ENCODE measurements at places on chromosomes 1 and 21. TPM values are rescaled to one million over a fixed set of nuclear protein-coding genes. Genes with fewer than 3 reads are reported as not detected.

DNA sequence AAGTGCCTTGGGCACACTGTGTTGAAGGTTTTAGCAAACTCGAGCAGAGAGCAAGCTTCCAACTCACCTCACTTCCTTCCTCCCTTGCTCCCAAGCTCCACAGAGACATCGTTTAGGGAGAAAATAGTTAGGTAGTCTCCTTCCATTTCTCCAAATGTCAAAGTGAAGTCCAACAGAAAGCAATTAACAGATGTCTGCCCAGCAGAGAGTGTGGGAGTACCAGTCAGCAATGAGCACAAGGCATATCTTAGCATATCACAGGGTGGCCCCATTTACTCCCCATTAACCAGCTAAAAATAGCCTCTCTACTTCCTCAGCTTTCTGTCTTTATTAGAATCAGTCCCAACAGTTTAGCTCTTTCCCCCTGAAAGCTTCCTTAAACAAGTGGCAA lies 334.2 kb upstream of the CAMK1G start:
- peak; percentile 59 for DNase-seq
- no peaks in the 10 kb centered on the region for H3K36me3 ChIP-seq
- H3K27ac ChIP-seq: no peak overlapping the region
- no peaks in the 10 kb centered on the region for H3K27me3 ChIP-seq
- H3K4me1 ChIP-seq: no peaks in the 10 kb centered on the region

DNA sequence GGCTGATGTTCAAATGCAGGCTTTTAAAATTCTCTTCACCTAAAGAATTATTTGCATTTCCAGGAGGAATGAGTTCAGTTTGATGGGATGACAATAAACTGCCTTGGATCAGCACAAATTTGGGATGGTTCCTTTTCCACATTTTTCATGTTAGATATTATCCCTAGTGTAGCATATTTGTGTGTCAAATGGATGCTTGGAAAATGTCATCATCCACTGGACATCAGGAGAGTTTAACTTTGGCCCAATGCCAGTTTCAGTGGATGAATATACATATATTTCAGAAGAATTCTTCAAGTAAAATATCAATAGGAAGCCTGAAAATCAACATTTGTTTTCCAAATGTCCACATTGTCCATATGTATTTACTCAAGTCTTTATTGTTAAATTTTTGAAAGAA lies 116.5 kb upstream of the COL24A1 start:
- H3K27ac ChIP-seq: no peak overlapping the region
- DNase-seq: no peak
- no peaks in the 10 kb centered on the region for H3K36me3 ChIP-seq

- no peaks in the 10 kb centered on the region for H3K27me3 ChIP-seq
- no peaks in the 10 kb centered on the region for H3K4me1 ChIP-seq
- no peak for DNase-seq
- H3K4me3 ChIP-seq: no peak overlapping the region
- H3K27ac ChIP-seq: no peak overlapping the region
Measured at GRCh38 chr1:36097693-36098585, 9.2 kb downstream of the ADPRS start.

DNA sequence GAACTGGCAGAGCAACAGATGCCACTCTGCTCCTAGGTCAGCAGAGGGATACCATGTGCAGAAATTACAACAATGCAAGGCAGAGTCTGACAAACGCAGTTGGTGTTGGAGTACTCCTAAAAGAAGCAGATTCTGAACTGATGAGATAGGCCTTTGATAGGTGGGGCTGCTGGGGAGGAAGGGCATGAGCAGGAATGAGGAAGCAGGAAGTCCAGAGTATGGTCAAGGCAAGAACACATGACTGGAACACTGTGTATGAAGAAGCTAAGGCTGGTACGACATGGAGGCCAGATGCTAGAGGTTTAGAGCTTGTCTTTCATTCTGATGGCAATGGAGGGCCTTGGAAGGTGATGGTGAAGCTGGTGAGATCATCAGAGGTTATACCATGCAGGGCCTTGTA lies 11.5 kb upstream of the THRAP3 start:
- no peak overlapping the region for H3K27ac ChIP-seq
- no peak for DNase-seq
- no peaks in the 10 kb centered on the region for H3K27me3 ChIP-seq
- no peaks in the 10 kb centered on the region for H3K4me1 ChIP-seq

DNA sequence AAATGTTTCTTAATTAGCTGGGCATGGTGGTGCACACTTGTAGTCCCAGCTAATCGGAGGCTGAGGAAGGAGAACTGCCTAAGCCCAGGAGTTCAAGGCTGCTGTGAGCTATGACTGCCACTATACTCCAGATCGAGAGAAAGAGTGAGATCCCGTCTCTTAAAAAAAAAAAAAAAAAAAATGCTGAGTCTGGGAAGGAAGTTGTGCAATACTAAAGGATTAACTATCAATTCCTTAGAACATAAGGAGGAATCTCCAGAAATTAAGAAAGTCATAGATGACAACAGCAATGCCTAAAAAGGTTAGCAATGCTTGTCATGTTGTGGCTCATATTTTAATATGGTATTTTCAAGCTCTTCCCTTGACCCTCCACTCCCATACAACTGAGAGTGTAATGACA lies 5.3 kb downstream of the LUZP1 start:
- no peaks in the 10 kb centered on the region for H3K4me1 ChIP-seq
- H3K4me3 ChIP-seq: no peak overlapping the region
- no peak for DNase-seq
- peaks cover 8% of the 10 kb centered on the region for H3K36me3 ChIP-seq

- peaks cover 17% of the 10 kb centered on the region for H3K4me1 ChIP-seq
- no peaks in the 10 kb centered on the region for H3K27me3 ChIP-seq
- peak overlapping the region; percentile 74 for H3K27ac ChIP-seq
- peaks cover 5% of the 10 kb centered on the region for H3K36me3 ChIP-seq
- peak; percentile 50 for DNase-seq
Measured at GRCh38 chr1:27589841-27590426, 14.0 kb downstream of the AHDC1 start.

- H3K4me3 ChIP-seq: no peak overlapping the region
- no peak for DNase-seq
- H3K27me3 ChIP-seq: no peaks in the 10 kb centered on the region
- H3K36me3 ChIP-seq: no peaks in the 10 kb centered on the region
Measured at GRCh38 chr21:29295066-29295650, 3.6 kb upstream of the BACH1 start.

- H3K36me3 ChIP-seq: no peaks in the 10 kb centered on the region
- H3K27ac ChIP-seq: no peak overlapping the region
- DNase-seq: no peak
- peaks cover 6% of the 10 kb centered on the region for H3K4me1 ChIP-seq
- H3K4me3 ChIP-seq: no peak overlapping the region
Measured at GRCh38 chr1:234621657-234622335, 11.8 kb upstream of the IRF2BP2 start.

GRCh38 chr1:219549215-219549614 lies 63.7 kb downstream of the ZC3H11B start:
- no peaks in the 10 kb centered on the region for H3K36me3 ChIP-seq
- H3K27ac ChIP-seq: no peak overlapping the region
- H3K4me3 ChIP-seq: no peak overlapping the region
- H3K27me3 ChIP-seq: peaks cover 16% of the 10 kb centered on the region
- H3K4me1 ChIP-seq: peaks cover 8% of the 10 kb centered on the region
- no peak for DNase-seq

GRCh38 chr1:53737648-53738204 lies 1.2 kb downstream of the GLIS1 start:
- H3K4me1 ChIP-seq: peaks cover 11% of the 10 kb centered on the region
- DNase-seq: peak; percentile 88
- peaks cover 48% of the 10 kb centered on the region for H3K27me3 ChIP-seq
- H3K36me3 ChIP-seq: no peaks in the 10 kb centered on the region

GRCh38 chr1:201285846-201286245 lies 2.5 kb downstream of the PKP1 start:
- H3K27me3 ChIP-seq: peaks cover 21% of the 10 kb centered on the region
- no peak overlapping the region for H3K27ac ChIP-seq
- no peak for DNase-seq
- H3K4me1 ChIP-seq: no peaks in the 10 kb centered on the region
- H3K4me3 ChIP-seq: no peak overlapping the region

DNA sequence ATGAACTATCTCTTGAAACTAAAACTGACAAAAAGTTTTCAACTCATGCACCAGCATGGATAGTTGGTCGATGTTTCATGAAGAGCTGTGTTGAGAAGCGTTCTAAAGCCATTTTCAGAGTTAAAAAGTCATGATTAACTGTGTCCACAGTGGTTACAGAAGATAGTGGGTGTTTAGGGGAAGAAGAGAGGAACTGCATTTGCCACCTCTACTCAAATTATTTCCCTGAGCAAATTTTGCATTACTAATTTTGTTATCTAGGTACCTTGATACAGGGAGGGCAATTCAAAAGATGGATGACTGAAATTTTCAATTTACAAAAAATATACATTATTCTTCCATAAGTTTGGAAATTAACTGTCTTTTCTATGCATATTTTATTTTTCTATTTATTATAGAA lies 15.5 kb downstream of the SAMSN1 start:
- H3K36me3 ChIP-seq: no peaks in the 10 kb centered on the region
- H3K27ac ChIP-seq: no peak overlapping the region
- no peak overlapping the region for H3K4me3 ChIP-seq

- H3K27ac ChIP-seq: no peak overlapping the region
- no peak overlapping the region for H3K4me3 ChIP-seq
- no peak for DNase-seq
- H3K4me1 ChIP-seq: no peaks in the 10 kb centered on the region
- H3K27me3 ChIP-seq: no peaks in the 10 kb centered on the region
- peaks cover 100% of the 10 kb centered on the region for H3K36me3 ChIP-seq
Measured at GRCh38 chr1:19165501-19165900, 44.6 kb downstream of the UBR4 start.

GRCh38 chr1:168613038-168613451 lies 36.6 kb downstream of the XCL1 start:
- H3K4me3 ChIP-seq: no peak overlapping the region
- H3K27me3 ChIP-seq: no peaks in the 10 kb centered on the region
- no peaks in the 10 kb centered on the region for H3K36me3 ChIP-seq
- no peaks in the 10 kb centered on the region for H3K4me1 ChIP-seq

DNA sequence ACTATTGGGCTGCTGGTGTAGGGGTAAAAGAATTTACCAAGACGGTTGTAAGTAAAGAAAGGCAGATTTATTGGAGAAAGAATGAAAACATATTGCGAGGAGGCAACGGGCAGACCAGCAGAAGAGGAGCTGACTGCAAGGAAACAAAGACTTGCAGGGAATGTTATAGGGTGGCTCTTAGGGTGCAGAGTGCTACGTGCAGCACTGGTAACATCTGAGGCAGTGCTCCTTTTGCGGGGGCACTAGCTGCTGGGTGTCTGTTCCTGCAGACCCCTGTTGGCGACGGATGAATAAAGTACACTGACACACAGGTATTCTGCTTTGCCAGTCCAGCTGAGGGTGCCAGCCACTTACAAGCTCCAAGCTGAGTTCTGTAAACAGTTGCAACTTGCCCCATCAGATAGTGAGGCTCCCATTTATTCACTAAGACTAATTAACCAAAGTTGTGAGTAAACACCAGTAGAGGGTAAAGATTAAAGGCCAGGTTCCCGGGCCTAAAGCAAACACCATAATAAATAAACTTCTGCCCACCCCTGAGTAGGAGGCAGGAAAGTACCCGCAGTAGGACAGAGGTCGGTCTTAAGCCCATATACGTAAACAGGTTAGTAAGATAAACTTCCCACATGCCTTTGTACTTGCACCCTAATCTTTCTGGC lies 140.2 kb upstream of the KCNK1 start:
- DNase-seq: peak; percentile 49
- H3K4me3 ChIP-seq: peak overlapping the region; percentile 62
- no peak overlapping the region for H3K27ac ChIP-seq
- H3K27me3 ChIP-seq: no peaks in the 10 kb centered on the region
- peaks cover 6% of the 10 kb centered on the region for H3K4me1 ChIP-seq

GRCh38 chr1:10860682-10861081 lies 64.2 kb upstream of the CASZ1 start:
- H3K27me3 ChIP-seq: peaks cover 28% of the 10 kb centered on the region
- H3K4me1 ChIP-seq: no peaks in the 10 kb centered on the region

DNA sequence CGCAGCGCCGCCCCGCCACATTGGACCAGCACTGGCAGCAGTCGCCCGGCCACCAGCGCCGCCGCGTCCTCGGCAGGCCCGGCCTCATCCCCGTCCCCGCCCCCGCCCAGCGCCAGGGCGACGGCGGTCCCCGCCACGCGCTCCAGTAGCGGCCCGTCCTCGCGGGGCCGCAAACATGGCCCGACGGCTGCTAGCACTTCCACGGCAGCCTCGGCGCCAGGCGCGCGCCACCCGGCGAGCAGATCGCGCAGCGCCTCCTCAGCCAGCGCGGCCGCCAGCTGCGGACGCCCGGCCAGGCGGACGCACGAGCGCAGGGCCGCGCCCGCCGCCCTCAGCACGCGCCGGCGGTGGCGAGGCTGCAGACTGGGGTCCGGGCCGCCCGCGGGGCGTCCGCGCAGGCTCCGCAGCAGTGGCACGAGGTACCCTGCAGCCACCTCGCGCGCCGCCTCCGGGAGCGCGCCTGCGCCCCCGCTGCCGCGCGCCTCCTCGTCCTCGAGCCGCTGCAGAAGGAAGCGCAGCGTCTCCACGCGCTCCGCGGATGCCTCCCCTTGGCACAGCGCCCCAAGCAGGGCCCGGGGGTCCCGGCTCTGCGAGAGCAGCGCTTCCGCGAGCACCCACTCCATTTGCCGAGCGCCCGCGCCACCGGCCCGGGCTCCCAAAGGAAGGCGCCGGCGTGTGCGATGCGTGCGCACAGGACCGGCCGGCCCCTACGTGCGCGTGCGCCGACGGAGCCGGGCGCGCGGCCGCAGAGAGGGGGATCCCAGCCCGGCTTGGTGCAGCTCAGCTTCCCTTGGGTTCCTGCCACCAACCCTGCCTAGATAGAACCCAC lies at the start of gene TARBP1:
TSS of gene TARBP1 (minus strand) at position 699 of the 829 bp plus-strand sequence. CDS start at position 623, 76 bp downstream.
- peak within 1 kb of the TSS; percentile 56 for H3K27ac ChIP-seq
- H3K4me3 ChIP-seq: peak within 1 kb of the TSS; percentile 91
- DNase-seq: peak; percentile 88
- peaks cover 3% of the 10 kb centered on the region for H3K4me1 ChIP-seq

DNA sequence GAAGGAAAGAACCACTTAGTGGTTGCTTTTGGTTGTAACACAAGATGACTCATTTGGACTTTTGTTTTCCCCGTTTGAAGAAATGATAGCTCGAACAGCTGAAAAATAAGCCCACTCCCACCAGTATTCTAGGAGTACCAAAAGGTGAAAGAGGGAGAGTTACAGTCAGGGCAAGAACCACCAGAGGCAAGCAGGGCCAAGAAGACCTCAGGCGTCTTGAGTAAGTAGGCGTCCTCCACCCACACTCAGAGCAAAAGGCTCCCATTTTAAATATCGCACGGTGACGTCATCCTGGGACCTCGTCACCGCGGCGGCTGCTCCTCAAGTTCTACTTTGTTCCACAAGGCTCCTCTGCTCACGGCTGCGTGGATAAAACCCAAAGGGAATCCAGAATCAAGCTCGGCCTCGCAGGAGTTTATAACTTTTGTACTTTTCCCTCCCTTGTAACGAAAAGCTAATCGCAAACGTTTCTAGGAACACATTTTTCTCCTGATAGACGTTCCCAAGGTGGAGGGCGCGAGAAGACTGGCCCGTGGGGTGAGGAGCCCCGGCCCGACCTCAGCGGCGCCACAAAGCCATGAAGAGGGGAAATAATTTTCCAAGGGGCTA lies 1.2 kb downstream of the BTG3 start:
- no peaks in the 10 kb centered on the region for H3K4me1 ChIP-seq
- DNase-seq: peak; percentile 83
- peak overlapping the region; percentile 80 for H3K27ac ChIP-seq
- H3K36me3 ChIP-seq: peaks cover 32% of the 10 kb centered on the region

The ADGRL2 gene
- total RNA-seq: 58.7 TPM

The RGS8 gene
- 5.6 TPM for total RNA-seq

The SLC44A3 gene
- 5.5 TPM for total RNA-seq

The SLC25A33 gene
- 13.6 TPM for total RNA-seq

The CACHD1 gene
- 29.2 TPM for total RNA-seq

The KCNN3 gene
- 0.54 TPM for total RNA-seq

The NT5C1A gene
- not detected for total RNA-seq

The TRNP1 gene
- total RNA-seq: 14.5 TPM

The PTPRU gene
- 73.1 TPM for total RNA-seq

The IL6R gene
- 0.74 TPM for total RNA-seq

The GORAB gene
- total RNA-seq: 10.0 TPM

All from endodermal cell (in vitro differentiated cells).